ENCODE measurements at places on chromosomes 7 and 10. TPM values are rescaled to one million over a fixed set of nuclear protein-coding genes. Genes with fewer than 3 reads are reported as not detected.

The PLAC9 gene
- 1.6 TPM for total RNA-seq

The SPDYE17 gene
- not detected for total RNA-seq

The ANK3 gene
- total RNA-seq: 1.8 TPM

The TUBAL3 gene
- total RNA-seq: not detected

The COL13A1 gene
- 12.2 TPM for total RNA-seq

The ADCY1 gene
- total RNA-seq: 0.18 TPM

The TSPAN12 gene
- 0.72 TPM for total RNA-seq

The WASHC2A gene
- total RNA-seq: 32.5 TPM

The CUL2 gene
- total RNA-seq: 36.6 TPM

The CFAP70 gene
- 0.18 TPM for total RNA-seq

The C7orf33 gene
- not detected for total RNA-seq

The ASB10 gene
- not detected for total RNA-seq

The HEPACAM2 gene
- total RNA-seq: under 0.01 TPM

The TET1 gene
- 4.3 TPM for total RNA-seq

The EBF3 gene
- 0.36 TPM for total RNA-seq
